NCI-H82 (cell line): ENCODE measurements at places on chromosomes 13 and 19.

DNA sequence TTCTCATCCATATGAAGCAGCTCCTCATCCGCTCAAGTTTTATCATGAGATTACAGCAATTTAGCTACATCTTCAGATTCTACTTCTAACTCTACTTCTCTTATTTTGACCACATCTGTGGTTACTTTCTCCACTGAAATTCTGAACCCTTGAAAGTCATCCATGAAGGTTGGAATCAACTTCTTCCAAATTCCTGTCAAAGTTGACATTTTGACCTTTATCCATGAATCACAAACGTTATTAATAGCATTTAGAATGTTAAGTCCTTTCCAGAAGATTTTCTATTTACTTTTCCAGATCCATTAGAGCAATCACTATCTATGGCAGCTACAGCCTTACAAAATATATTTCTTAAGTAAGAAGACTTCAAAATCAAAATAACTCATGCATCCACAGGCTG lies 421.7 kb upstream of the GPC6 start:
- DNase-seq = no peak

- DNase-seq = no peak
Measured at GRCh38 chr19:3008994-3009393, 20.1 kb downstream of the TLE2 start.

- no peak for DNase-seq
Measured at GRCh38 chr13:73625562-73626339, 508.5 kb downstream of the KLF12 start.

DNA sequence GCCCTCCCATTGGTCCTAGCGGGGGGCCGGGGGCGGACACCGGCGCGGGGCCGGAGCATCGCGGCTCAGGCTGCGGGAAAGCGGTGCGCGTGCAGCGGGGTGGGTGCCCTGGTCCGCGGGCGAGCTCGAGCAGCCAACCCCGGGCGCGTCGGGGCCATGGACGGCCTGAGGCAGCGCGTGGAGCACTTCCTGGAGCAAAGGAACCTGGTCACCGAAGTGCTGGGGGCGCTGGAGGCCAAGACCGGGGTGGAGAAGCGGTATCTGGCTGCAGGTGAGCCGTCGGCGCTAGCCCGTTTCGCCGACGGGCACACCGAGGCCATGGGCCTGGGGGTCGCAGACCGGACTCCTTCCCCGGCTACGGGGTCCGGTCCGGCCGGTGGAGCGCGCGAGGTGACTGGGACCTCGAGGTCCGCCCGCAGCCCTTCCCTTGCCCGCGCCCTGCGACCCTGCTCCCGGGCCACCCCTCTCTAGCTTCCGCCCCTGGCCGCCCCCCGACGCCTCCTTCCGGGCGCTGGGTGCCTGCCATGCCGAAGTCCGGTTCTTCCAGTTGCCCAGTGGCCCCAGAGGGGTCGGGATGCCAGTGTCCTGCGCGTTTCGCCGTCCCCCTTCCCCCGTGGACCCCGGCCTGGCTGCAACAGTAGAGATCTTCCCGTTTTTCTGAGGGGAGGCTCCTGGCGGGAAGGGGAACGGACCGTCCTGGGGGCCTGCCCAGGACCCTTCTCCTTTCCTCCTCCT lies at the start of gene REEP6:
REEP6 (plus strand) TSS at position 68 of the 735 bp plus-strand sequence; CDS start at position 157, 89 bp downstream.
- DNase-seq = no peak

DNA sequence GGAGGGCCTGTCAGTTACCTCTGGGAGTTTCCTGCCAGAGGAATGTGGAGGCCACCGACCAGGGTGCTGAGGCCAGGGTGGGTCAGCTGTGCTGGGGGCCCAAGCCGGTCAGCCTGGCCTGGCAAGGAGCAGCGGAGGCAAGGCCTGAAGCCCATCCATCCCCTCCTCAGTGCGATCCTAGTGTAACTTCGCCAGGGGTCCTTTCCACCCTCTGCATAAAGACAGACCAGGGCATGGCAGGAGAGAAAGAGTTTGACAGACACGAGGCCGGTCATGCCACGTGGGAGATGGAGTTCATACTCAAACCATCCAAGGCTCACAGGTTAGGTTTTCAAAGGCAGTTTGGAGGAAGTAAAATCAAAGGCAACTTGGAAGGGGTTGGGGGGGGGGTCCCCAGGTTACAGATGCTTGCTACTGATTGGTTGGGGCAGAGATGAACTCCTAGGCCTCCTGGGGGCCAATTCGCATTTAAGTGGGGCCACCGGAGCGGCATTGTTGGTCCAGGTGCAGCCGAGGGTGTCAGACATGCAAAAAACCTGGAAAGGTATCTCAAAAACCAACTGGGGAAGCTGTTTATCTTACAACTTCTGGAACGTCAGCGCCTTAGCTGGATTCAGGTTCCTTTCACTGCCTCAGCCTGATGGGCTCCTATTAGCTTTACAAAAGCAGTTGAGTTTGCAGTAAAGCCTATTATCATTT lies 36.8 kb upstream of the DPRX start:
- no peak for DNase-seq
